ENCODE measurements at places on chromosomes 2 and 18.

- no peak for DNase-seq
Observed at GRCh38 chr2:49306925-49307324, 152.6 kb upstream of the FSHR start.

- DNase-seq: no peak
Observed at GRCh38 chr2:40266201-40266600, 185.7 kb downstream of the SLC8A1 start.

DNA sequence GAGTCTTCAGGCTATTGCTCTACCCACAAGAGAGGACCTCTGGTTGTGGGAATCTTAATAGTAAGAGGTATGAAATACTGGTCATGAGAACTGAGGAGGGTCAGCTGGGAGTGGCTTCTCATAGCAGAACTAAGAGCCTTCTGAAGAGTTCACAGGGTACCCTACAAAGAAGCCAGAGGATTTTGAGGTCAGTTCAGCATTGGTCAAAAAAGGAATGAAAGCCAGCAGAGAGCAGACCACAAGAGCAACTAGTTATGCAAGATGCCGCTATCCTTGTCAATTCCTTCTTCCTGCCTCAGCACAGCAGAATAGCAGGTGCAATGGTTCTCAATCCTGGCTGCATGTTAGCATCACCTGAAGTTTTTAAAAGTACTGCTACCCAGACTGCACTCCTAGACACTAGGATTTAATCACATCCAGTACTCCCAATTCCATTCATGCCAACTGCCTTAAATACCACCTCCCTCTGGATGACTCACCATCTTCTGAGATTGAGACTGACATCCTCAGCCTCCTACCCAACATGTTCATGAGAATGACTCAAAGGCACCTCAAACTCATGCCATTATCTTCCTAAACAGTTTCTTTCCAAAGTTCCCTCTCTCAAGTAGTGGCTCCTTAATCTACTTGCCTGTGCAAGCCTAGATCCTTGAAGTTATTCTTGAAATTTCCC is 81.0 kb upstream of the RBMS1 start:
- DNase-seq: peak; percentile 63

GRCh38 chr2:169741-170140 is 94.1 kb downstream of the SH3YL1 start:
- DNase-seq: no peak

DNA sequence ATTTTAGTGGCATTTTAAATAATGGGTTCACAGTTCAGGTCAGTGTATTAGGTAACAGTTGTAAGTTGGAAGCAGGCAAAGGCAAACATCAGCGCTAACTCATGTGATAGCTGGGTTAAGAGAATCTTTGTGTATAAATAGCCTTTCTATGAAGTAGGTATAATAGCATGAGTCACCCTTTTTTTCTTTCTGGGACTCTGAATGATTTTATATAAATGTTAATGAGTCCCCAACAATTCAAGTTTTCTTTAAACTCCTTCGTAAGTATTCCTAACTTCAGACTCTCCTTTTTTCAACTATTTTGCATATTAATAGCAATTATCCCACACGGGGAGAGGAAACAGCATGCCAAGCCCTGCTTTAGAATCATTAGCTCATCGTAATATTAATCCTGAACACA is 384.3 kb downstream of the PIK3C3 start:
- DNase-seq: no peak

DNA sequence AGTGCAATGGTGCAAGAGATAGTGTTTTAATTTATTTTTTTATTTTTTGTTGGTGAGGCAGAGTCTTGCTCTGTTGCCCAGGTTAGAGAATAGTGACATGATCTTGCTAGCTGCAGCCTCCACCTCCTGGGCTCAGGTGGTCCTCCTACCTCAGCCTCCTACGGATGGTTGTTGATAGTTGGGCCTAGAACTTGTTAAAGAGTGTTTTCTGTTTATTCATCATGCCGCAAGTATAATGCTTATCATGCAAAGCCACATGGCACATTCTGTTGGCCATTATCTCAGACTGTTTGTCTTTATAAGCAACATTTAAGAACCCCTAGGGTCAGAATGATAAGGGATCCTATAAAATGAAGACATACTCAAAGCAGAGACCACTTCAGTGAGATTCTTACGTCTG is 1.7 kb downstream of the UGGT1 start:
- DNase-seq: no peak

DNA sequence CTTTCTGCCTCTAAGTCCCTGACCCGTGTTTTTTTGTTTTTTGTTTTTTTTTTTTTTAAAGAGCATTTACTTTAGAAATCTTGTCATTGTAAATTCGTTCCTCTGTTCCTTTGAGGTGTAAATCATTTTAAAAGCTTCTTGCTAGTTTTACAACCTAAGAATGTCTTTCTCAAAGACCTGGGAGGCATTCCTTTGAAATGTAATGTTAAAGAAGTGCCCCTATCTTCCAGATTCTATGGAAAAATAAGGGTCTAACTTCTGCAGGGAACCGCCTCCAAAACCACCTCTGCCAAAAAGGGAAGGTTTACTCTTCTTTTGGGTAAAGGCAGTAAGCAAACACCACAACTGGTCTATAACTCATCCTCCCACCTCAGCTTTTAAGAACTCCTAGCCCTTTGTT is 259.6 kb upstream of the ZNF804A start:
- DNase-seq: no peak

DNA sequence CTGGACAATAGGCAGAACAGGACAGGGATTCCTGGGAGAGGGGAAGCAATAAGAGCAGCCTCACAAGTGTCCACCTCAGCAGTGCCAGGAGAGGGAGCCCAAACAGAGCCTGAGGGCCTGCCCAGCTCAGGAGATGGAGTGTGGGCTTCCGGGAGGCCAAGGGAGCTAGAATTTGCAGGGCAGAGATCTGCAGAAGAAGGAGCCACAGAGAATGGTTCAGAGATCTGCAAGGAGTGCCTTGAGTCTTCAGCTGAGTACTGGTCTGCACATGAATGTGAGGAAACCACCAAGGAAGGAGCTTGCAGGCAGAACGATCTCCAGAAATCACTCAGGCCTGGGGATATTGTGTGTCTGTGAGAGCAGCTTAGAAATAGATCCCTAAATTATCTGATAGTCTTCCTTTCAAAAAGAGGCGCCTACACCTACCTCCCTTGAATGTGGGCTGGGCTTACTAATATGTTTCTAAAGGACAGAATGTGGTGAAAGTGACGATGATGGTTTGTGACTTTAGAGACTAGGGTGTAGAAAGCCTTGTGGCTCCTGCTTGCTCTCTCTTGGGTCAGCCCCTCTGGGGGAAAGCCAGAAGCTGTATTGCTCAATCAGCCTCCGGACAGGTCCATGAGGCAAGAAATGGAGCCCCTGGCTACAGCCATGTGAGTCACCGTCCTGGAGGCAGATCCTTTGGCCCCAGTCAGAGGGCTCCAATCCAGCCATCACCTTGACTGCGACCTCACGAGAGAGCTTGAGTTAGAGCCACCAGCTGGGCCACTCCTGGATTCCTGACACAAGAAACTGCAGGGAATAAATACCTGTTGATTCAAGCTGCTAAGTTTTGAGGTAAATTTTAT is 7.6 kb upstream of the LPIN1 start:
- DNase-seq: no peak

DNA sequence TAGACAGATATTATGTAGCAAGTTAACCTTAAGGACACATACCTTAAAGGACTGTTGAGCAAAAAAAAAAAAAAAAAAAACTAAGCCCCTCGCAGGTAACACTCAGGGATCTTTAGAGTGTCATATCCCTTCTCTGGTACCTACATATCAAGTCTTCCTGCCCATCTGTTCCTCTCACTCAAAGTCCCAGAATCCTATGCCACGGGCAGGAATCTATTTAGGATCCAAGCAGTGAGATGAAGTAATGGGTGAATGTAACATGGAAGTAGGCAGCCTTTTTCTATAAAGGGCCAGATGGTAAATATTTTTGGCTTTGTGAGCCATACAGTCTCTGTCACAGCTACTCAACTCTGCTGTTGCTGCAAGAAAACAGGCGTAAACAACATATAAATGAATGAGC is 496.7 kb downstream of the STK39 start:
- DNase-seq: no peak

- DNase-seq: no peak
Observed at GRCh38 chr18:70194227-70194890, 11.1 kb downstream of the RTTN start.

DNA sequence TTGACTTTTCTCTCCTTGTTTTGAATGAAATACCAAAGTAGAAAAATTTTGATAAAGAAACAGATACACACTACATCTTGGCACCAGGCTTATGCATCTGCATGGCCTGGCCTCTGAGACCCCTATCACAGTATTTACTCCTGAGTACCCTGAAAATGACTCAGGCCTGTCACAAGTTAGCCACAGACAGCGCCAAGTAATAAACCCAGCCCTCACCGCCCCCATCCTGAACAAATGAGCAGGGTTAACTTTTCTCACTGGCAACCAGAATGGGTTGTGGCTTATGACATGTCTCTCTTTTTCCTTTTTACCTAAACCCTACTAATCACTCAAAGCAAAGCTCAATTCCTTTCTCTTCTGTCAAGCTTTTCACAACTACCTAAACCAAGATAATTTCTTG is 35.3 kb downstream of the SPRED2 start:
- no peak for DNase-seq

- no peak for DNase-seq
Observed at GRCh38 chr2:10466801-10467200, 18.7 kb upstream of the ODC1 start.

- DNase-seq: no peak
Observed at GRCh38 chr2:172667581-172668325, 67.9 kb upstream of the RAPGEF4 start.

DNA sequence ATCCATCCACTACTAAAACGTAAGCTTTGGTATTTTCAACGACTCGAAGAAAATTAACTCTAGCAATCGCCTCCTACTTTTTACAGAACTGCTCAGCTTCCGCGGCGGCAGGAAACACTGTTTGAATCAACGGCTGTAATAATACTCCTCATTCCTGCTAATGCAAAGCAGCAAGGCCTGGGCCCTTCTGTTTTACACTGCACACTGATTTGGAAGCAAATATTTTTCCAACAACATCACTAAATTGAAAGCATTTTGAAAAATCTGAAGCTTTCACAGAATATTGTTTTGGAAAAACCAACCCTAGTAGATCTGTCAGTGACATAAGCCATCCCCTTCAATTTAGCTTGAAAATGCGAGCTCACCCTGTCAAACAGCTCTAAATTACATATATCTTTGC is 261.2 kb downstream of the TXNL1 start:
- DNase-seq: no peak

DNA sequence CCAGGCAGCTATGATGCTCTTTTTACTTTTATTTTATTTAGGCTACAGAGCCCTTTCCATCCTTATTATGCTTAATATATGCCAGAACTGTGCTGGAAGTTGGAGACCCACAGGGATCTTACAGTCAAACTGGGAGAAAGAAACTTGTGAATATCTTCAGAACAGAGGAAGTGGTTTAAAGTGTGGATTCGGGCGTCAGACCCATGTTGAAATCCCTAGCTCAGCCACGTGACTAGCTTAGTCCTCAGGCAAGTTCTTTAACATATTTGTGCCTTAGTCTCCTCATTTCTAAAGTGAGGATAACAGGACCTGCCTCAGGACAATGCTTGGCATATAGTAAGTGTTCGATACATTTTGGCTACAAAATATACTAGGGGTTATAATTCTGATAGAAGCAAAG is 59.1 kb downstream of the MAP3K20 start:
- DNase-seq: peak; percentile 53

GRCh38 chr2:231133365-231134099 is 8.7 kb upstream of the HTR2B start:
- DNase-seq: no peak

- no peak for DNase-seq
Observed at GRCh38 chr18:68233018-68233417, 481.9 kb downstream of the TMX3 start.

DNA sequence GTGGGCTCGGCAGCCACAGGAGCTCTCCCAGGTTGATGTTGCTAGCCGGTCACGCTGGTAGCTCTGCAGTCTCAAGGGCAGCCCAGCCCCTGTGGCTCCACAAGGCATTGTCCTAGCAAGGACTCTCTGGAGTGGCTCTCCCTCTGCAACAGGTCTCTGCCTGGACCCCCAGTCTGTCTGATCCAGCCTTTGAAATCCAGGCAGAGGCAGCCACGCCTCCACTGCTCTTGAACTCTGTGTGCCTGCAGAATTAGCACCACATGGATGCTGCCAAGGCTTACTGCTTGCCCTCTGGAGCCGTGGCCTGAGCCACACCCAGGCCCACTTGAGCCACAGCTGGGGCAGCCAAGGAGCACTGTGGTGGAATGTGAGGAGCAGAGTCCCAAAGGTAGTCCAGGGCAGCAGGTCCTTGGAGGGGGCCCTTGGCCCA is 43.0 kb upstream of the FAHD2A start:
- no peak for DNase-seq

DNA sequence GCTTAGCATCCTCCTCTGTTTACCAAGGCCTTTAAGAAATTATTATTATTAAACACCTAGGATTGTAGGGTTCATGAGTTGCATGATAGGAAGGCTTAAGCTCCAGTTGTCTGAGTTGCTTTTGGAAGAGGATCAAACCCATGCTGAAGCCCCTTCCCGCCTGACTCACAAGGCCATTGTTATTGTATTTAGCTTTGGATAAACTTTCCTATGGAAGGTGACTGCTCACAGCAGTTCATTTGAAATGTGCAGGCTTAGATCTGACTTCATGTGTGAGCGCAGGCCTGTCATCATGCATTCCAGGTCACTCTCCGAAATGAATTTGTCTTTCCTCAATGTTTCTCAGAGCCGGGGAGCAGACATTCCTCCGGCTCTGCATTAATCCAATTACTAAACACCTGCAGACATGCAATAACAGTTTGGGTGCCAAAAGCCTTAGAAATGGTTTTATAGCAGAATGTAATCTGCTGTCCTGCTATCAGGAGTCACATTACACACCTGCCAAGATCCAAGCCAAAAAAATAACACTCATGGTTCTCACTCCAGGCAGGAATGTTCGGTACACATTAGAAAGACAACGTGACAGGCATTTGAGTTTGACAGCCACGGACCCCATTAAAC is 119.9 kb downstream of the OSR1 start:
- no peak for DNase-seq

- DNase-seq: peak; percentile 91
Observed at GRCh38 chr2:133579274-133579673, 11.0 kb upstream of the NCKAP5 start.

GRCh38 chr2:215286309-215286708 is 25.6 kb upstream of the ATIC start:
- DNase-seq: no peak

DNA sequence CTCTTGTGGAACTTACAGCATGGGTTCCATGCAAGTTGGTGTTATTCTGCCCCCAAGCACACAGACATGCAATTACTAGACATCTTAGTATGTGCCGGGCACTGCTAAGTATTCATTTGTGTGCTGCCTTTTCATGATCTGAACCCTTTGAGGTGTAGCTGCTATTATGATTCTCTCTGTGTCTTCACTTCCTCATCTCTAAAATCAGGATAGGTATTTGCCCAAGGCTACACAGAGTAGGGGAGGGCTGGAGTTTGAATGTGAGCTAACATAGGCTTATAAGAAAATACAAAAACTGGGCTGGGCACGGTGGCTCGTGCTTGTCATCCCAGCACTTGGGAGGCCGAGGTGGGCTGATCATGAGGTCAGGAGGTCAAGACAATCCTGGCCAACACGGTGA is 27.2 kb downstream of the FASTKD2 start:
- DNase-seq: no peak

GRCh38 chr2:205811387-205811786 is 129.1 kb downstream of the NRP2 start:
- DNase-seq: no peak

All from RWPE1 (cell line).